NAMALWA (cell line): ENCODE measurements at places on chromosomes 11 and 22.

DNA sequence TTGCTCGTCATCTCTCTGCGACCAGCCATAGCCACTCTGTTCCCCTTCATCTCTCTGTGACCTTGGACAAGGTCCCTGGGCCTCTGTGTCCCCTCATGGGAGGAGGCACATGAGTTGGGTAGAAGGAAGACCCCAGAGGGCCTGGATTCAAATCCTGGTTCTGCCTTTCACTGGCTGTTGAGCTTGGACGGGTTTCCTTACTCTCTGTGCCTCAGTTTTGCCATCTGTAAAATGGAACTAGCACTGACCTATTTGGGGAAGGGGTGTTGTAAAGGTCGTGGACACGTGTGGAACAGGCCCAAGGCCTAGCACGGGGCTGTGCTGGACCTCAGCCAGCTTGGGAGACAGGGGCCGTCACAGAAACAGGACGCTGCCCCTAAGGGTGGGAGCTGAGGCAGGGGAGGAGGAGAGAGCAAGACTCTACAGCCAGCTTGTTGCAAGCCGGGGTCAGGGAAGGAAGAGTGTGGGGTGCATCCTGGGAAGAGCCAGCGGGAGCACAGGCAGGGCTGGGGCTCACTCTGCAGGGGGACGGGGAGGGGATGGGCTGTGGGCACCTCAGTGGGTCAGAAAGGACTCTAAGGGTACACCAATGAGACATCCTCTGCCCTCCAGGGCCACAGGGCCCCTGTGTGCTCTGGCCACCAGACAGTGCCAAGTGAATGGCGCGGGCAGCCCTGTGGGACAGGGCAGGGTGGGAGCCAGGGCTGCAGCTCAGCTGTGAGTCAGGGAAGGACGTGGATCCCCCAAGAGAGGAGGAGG is 59.1 kb downstream of the WNT7B start:
- no peak for DNase-seq

DNA sequence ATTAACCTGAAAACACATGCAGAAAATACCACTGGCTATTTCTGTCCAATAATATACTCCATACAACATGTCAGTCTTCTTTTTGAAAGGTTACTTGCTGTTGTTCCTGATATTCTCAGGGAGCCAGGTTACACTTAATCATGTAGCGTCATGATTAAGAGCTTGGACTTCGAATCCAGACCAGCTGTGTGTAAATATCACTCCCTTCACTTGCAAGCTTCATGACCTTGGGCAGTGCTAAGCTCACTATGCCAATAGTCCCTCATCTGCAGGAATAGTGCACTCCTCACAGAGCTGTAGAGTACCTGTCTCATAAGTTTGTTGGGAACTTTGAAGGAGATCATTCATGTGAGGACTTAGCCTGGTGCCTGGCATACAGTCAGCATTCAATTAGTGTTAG is 1.9 kb downstream of the HTR3B start:
- no peak for DNase-seq

DNA sequence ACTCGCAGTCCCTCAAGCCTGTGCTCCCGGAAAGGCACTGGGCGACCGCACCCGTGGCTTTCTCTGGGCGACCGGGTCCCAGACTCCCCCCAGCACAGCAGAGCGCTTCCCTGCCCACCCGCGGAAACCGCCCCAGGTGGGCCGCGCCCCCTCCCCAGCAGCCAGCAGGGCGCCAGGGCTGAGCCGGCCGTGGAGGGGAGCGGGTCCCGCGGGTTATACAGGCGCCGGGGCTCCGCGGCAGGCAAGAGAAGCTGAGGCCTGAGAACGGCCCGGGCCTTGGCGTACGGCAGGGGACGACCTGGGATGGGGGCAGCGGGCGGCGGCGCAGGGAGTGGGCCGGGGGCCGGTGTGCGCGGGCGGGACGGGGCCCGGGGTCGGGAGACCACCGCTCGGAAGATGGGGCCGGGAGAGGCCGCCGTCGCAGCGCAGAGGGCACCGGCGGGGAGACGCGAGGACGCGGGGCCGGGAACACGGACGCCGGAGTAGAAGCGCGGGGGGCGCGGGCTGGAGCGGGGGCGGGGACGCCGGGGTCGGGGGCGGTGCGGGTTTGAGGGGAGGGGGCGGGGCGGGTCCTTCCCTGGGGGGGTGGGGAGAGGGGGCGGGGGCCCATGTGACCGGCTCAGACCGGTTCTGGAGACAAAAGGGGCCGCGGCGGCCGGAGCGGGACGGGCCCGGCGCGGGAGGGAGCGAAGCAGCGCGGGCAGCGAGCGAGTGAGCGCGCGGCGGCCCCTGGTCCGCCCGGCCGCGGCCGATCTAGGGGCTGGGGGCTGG is at the start of gene MDK:
MDK (plus strand) TSS at position 622 of the 771 bp plus-strand sequence. CDS start 389 bp downstream, outside the sequence.
- DNase-seq, result no peak

DNA sequence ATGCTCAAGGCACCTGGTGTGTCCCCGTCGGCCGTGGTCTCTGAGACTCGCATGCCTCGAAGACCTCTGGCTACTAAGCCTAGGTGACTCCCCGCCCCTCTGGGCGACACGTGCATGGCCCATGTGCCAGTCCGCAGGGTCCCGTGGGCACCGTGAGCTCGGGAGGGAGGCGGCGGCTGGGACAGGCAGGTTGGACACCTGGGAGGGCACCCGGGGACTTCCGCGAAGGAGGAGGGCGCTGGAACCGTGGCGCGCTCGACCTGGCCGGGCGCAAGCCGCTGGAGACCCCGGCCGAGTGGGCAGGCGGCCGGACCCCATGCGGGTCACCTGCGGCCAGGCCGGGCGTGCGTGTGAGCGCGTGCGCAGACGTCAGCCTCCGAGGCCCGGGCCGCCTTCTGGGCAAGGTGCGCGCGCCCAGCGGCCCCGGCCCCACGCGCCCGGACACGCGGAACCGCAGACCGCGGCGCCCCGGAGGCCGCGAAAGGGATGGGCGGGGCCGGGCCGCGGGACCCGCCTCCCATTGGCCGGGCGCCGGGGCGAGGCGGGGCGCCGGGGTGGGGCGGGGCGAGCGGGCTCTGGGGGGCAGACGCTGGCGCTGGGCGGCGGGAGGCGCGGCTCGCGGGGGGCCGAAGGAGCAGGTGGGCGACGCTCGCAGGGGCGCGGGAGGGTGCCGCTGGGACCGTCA is 579 bp upstream of the RASD2 start:
- peak; percentile 64 for DNase-seq

DNA sequence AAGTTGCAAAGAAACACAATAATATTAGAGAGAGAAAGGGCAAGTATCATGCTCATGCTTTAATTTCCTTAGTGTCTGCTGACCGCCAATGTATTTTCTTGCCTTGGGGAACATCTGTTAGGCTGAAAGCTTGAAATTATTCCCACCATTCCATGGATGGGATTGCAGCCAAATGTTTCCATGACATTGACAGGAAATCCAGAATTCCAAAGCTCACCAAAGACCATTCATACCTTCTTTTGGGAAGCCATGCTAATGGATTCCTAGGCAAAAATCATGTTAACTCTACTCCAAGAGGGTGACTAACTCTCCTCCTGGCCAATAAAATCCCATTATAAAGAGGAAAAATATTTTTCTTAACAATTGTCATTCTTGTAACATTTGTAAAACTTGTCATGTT is 661.4 kb upstream of the FAT3 start:
- DNase-seq, result no peak

GRCh38 chr11:6671991-6672390 is 11.1 kb downstream of the MRPL17 start:
- no peak for DNase-seq

DNA sequence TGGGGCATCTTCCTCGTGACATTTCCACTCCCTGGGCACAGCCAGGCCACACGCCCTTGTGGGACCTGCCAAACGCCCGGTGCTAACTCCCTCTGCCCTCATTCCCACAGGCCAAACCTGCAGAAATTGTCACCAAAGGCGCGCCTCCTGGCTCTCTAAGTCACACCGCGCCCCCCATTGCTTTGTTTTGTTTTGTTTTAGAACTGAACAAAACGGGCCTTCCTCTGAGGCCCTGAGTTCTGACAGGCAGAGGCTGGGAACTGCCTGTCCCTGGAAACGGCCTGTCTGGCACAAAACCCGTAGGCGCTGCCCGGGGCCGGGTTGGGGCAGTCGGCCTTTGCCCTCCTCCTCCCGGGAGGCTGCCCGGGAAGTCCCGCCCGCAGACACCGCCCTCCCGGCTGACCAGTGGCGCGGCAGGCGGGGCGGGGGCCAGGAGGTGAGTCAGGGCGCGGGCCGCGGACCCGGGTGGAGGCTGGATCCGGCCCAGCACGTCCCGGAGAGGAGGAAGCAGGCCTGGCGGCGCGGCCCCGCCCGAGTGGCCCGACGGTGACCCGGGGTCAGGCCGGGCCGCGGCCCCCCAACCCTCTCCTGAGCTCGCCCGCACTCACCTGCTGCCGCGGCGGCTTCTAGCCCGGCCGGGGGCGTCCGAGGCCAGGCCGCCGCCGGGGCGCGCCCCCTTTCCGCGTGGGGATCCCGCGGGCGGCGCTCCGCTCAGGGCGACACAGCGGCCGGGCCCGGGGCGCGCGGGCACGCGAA is 465 bp downstream of the SUN2 start:
- DNase-seq, result peak; percentile 55

DNA sequence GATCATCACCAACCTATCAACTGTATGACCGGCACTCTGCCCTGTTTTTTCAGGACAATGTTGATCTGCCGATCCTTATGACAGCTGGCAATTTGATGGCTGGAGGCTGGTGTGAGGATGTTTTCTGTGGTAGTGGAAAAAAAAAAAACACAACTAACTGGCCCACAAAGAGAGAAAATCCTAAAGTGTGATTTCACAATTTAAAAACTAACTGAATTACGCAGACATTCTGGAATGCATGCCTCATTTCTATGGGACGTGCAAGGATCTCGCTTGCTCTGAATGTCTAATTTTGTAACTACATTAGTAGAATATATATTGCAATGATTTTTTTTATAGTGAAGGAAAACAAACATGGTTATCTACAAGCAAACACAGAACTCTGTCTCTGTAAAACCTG is 590.5 kb downstream of the ETS1 start:
- no peak for DNase-seq

GRCh38 chr11:24240496-24241175 is 256.2 kb upstream of the LUZP2 start:
- peak; percentile 35 for DNase-seq

DNA sequence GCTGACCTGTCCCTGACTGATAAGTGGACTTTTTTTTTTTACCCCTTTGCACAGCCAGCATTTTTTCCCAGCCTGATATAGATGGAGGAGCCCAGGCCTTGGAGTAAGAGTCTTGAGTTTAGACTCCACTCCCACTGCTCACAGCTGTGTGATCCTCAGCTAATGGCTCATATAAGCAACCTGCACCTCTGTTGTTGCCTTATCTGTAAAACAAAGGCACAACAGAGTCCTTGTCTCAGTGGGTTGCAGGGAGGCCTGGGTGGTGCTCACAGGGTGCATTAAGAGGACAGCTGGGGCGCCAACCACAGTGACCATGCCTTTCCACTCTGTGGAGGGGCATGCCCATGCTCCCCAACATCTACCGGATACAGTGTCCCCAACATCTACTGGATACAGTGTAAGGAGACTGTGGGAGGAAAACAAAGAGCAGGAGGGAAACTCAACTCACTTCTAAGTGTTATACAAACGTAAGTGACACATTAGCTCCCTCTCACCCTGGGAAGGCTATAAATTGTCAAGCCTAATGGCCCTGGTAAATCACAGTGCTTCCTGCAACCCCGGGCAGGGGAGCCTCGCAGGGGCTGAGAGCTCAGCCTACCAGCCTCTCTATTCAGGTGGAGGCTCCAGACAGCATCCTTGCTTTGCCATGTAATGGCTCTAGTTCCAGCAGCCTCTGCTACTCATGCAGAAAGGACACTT is 109.5 kb downstream of the TENM4 start:
- DNase-seq, result no peak

GRCh38 chr11:64659417-64660144 is 63.4 kb downstream of the NRXN2 start:
- no peak for DNase-seq

DNA sequence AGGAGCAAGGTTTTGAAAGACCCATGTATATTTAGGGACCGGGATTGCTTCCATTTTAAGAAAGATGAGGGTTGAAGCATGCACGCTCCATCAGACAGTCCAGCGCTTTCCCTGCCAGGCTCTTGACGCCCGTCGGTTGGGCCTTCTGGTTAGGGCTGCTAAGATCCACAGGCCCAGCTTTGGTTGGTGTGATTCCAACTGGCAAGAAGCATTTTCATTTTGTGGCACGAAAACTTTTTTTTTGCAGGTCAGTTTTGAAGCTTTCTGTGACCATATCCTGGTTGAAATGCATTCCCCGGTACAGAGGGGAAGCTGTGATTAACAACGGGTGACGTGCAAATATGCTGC is 34.3 kb upstream of the MPPED1 start:
- no peak for DNase-seq

GRCh38 chr22:47613606-47614350 is 851.3 kb downstream of the TBC1D22A start:
- no peak for DNase-seq

GRCh38 chr22:32696089-32696488 is 105.4 kb upstream of the TIMP3 start:
- DNase-seq, result no peak

GRCh38 chr11:66317723-66318599 is 1.1 kb upstream of the CD248 start:
- DNase-seq, result peak; percentile 72

DNA sequence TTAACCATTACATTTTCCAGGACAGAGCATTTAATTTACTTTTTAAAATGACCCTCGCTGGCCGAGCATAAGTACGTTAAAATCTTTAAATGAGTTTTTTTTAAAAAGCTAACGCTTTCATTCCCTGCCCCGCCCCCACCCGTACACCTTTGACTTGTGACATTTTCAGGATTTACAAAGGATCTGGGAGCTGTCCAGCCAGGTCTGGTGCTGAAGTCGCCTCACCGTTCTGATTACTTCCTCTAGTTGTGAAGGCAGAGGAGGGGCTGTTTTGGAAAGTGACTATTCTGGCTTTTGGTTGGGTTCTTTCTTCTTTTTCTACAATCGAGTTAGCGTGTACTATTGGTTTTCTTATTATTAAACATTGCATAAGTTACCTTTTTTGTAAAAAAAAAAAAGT is 2.9 kb downstream of the C11orf87 start:
- peak; percentile 8 for DNase-seq

DNA sequence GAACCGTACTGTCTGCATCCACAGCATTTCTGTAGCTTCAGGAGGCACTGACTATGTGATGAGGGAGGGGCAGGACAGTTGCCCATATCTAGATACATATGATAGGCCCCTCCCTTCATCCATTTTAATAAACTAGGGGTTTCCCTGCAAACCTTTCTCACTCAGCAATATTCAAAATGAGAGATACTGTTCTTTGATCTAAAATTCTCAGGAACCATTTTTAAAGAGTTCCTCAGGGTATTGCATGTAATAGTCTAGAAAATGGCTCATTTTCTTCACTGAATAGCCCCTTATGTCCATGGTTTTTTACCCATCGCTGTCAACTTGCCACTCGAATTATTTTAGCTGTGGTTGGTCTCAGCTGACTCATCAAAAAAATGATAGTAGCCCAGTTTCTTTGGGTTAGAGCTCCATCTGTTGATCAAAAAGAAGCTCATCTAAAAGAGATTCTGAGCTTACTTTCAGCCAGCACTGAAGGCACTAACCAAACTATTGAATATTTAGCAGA is 37.0 kb upstream of the DNAJB7 start:
- peak; percentile 85 for DNase-seq

DNA sequence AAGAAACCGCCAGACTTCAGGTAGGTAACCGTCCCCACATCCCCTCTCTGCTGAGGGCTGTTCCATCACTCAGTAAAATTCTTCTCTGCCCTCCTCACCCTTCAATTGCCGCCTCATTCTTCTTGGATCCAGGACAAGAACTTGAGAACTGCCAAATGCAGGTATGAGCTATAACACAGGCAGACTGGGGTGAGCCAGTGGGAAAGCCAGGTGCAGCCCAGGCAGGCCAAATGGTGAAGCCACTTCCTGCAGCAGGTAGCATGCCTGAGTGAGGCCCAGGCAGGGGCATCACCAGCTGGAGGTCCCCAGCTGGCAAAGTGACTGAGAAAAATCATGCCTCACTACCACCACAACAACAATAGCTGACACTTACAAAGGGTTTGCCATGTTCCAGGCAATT is 22.4 kb upstream of the API5 start:
- no peak for DNase-seq
